A375 (cell line): ENCODE measurements at places on chromosomes 1 and 21. TPM values are rescaled to one million over a fixed set of nuclear protein-coding genes. Genes with fewer than 3 reads are reported as not detected.

ETV3L gene
- total RNA-seq, result not detected in 2 replicates

OR2M7 gene
- total RNA-seq, result not detected in 2 replicates

ANKRD35 gene
- total RNA-seq, result not detected in 2 replicates

HAO2 gene
- not detected in 2 replicates for total RNA-seq

PLEKHM2 gene
- total RNA-seq, result 28.5 and 33.6 TPM in 2 replicates

C1orf226 gene
- 5.3 and 5.6 TPM in 2 replicates for total RNA-seq

SMCP gene
- not detected in 2 replicates for total RNA-seq

SH2D1B gene
- 3.0 TPM in 2 replicates for total RNA-seq
